ENCODE measurements at places on chromosomes 7 and 10. TPM values are rescaled to one million over a fixed set of nuclear protein-coding genes. Genes with fewer than 3 reads are reported as not detected.

LRRC18 gene
- polyA plus RNA-seq, result not detected

UPK3B gene
- not detected for polyA plus RNA-seq

NACAD gene
- polyA plus RNA-seq, result not detected

RBM17 gene
- polyA plus RNA-seq, result 104 TPM

Measured in CD4-positive, alpha-beta memory T cell (primary cell).